ENCODE measurements at places on chromosomes 16 and 17.

DNA sequence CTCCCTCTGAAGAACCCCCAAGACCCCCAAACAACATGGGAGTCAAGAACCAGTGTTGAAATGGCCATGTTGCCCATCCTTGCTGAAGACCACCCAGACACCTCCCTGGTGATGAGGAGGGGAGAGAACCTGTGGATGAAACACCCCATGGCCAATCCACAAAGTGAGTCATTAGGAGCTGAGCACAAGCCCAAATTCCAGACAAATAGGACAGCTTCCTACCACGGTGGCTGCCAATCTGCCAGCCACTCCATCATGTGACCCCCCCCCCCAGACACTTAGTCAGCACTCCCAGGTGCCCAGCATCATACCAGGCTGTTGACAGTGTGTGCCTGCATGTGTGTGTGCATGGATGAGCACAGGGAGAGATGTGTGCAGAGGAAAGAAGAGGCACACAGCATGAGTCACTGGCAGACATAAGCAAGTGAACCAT lies 26.4 kb upstream of the RPL38 start:
- DNase-seq, result peak; percentile 28

DNA sequence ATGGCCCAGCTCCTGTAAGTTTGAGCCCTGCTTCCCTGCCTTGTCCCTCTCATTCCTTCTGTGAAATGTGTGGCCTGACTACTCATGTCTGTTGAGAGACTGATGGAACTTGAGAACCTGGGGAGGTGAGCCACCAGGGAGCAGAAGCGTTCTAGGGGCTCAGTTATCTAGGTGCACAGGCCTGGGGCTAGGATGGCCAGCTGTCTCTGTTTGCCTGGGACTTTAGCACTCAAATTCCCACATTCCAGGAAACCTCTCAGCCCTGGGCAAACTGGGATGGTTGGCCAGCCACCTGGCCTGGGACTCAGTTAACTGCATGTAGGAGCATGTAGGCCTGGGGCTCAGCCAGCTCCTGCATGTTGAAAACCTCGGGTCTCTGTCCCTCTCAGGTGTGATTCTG lies 9.3 kb upstream of the EPN3 start:
- DNase-seq, result no peak

DNA sequence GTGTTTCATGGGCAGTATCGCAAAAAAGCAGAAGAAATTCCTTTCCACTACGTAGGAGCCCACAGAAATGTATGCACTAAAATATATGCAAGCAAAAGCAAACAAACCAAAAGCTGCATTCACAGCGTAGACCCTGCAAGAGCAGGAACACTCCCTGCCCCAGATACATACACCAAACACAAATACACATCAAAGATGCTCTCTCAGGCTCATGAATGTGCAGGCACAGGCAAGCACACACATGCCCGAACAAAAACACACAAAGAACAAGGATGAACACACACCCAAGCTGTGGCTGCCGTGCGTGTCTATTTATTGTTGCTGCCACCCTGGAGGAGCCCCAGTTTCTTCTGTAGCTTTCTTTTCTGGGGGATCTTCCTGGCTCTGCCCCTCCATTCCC lies 1.7 kb downstream of the NUPR1 start:
- DNase-seq, result no peak

DNA sequence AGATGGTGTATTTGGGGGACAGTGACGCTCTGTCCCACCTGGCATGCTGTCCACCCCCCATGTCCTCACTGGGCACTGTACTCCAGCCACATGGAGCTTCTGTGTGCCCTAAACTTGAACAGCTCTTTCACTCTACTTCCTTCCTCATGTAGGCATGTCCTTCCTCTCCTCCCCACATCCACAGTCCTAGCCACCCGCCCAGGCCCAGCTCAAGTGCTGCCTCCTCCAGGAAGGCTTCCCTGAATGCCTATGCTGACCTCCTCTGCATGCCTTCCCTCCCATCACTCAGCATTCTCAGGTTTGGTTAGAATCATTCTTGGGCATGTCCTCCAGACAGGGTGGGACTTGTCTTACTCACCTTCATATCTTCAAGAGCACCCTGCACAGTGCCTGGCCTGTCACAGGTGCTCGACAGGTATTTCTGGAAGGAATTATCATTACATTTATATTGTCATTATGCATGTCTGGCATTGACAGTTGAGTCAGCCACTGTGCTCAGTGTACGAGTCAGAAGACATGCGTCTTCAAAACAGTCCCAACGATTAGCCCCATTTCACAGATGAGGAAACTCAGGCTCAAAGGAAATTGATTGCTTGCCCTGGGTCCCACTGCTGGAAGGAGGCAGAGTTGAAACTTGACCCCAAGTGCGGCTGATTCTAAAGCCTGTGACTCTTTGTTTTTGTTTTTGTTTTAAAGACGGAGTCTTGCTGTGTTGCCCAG lies 42.1 kb upstream of the TOB1 start:
- no peak for DNase-seq

- no peak for DNase-seq
Measured at GRCh38 chr17:21524211-21524591, 148.0 kb downstream of the KCNJ12 start.

DNA sequence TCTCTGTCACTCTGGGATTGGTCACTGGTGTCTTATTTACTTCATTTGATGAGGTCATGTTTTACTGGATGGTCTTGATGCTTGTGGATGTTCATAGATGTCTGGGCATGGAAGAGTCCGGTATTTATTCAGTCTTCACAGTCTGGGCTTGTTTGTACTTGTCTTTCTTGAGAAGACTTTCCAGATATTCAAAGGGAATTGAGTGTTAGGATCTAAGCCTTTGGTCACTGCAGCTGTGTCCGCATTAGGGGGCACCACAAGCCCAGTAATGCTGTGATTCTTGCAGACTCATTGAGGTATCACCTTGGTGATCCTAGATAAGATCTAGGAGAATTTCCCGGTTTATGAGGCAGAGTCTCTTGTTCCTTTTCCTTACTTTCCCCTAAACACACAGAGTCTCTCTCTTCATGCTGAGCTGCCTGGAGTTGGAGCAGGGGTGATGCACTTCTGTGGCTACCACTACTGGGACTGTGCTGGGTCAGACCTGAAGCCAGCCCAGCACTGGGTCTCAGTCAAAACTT lies 214.7 kb downstream of the SPECC1 start:
- DNase-seq, result no peak

DNA sequence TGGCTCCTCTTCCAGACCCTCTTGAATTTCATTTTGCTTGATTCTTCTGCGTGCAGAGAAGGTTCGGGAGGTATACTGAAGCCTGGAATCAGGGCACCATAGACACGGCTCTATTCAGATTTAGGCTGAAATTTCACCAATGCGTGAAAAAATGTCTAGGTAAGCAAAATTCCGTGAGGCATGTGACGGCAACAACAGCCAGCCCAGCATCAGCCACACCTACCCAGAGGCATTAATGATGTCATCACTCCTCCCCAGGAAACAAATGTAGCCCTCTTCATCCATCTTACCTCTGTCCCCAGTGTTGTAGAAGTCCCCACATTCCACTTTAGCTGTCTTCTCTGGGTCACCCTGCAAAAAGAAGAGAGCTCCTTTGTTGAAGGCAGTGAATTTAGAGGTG lies 50.8 kb upstream of the ACSM2B start:
- no peak for DNase-seq

GRCh38 chr17:68172461-68172954 lies 75.3 kb upstream of the AMZ2 start:
- DNase-seq, result peak; percentile 46

- DNase-seq, result no peak
Measured at GRCh38 chr16:77679391-77679790, 42.9 kb upstream of the NUDT7 start.

DNA sequence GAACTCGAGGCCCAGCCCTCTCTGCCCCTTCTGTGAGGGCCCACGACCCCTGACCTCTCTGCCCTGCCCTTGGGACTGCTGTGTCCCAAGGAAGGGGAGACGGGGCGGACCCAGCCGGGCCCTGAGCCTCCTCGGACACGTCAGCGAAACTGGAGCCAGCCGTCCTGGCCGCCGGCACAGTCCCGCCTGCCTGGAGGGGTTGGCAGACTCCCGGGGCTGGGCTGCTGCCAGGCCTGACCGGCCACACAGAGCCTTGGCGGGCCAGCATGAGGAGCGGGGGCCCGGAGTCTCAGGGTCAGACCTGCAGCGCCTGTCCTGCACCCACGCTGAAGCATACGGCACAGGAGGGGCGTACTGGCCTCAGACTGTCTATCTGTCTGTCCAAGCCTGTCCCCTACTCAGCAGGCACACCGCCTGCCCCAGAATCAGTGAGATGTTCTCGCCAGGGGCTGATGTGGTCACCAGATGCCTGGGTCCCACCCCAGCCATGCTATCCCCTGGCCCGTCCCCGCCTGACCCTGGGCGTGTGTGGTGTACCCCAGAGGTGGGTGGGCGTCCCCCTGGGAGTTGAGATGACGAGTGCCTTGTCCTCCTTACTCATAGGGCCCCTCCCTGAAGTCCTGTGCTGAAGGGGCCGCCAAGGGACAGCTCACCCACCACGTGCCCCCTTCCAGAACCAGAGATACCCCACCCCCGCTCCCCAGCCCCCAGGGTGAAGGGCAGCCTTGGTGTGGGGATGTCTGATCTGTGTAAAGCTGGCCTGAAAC lies 4.7 kb downstream of the VASN start:
- DNase-seq, result peak; percentile 62

DNA sequence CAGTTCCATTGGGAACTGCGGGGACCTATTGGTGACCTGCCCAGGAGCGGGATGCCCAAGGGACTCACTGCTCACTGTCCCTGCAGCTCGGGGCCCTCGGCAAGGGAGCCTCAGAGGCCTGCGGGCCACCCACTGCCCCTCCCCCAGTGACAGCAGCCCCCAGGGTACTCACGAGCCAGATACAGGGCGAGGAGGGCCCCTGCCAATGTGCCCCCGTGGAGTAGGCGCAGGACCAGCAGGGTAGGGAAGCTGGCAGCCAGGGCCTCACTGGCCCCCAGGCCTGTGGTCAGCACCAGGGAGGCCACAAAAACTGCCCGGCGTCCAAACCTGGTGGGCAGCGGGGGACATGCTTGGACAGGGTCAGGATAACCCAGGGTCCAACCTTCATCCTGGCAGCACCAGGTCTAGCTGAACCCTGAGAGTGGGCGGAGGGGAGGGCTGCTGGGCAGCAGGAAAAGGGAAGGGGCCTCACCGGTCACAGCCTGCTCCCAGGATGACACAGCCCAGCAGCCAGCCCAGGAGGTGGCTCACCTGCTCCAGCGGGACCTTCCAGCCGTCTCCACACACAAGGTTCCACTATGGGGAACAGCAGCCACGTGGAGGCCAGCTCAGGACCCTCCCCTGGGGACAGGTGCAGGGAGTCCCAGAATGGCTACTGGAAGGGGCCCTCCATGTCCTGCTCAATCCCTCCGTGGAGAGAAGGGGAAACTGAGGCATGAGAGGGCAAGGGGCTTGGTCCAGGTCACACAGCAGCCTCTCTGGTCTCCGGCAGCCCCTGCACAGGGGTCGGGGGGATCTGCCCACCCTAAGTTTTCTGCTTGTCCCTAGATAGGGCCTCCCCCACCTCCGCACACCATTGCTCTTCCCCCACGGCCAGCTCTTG lies 855 bp downstream of the SLC22A31 start:
- no peak for DNase-seq
